ENCODE measurements at places on chromosomes 5 and 9.

- no peak for DNase-seq
These were observed 324.8 kb downstream of the TMEM38B start for GRCh38 chr9:106019039-106019680.

GRCh38 chr9:92769990-92770359 lies 5.3 kb upstream of the BICD2 start:
- no peak for DNase-seq

DNA sequence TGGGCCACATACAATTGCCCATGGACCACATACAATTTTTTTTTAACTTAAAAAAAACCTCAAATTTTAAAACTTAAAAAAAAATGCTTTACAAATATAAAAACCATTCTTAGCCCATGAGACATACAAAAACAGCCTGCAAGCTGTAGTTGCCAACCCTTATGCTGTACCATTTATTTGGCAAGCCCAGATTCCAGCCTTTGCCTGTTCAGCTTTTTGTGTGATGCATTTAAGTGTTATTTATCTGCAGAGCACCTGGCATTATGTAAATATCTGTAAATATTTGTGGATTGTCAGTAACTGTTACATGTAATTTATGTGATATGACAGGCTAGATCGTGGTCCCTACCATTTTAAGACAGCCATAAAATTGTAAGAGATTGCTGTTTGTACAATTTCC lies 32.6 kb downstream of the HEXB start:
- DNase-seq: no peak

GRCh38 chr9:34590381-34591247 lies 1.1 kb upstream of the CNTFR start:
- DNase-seq: no peak

DNA sequence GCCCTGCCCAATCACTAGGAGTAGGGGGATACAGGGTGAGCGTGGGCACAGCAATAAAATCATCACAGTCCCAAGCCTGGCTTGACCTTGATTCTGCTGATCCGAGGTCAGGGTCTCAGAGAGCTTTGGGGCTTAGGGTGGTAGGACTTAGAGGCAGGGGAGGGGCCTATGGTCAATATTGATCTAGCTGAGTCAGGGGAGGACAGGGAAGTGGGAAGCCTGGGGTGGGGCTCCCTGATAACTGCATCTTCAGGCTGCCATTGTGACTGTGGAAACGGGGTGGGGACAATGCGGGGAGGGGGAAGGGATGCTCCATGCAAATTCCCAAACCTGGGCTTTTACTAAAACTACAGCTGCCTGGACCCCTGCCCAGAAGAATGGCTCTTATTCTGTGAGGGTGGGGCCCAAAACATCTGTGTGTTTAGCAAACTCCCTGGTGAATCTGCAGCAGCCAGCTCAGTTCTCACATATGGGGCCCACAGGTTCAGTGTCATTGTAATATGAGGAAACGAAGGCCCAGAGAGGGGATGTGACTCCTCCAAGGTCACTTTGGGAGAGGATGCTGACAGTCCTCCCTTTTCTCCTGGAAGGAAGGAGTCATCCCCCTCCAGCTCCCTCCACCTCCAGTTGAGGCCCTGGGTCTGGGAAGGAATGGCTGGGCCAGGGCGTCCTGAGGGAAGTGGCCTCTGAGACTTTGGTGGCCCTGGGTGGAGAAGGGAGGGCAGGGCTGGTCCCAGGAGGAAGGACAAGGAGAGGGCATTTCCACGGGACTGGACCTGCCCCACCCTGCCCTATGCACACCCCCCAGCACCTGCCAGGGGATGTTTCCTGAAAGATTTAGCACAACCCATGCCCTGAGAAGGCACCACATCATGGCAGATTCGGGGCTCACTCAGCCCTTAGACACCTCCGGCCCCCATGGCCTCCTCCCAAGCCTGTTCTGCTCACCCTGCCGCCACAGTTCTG lies 26.4 kb downstream of the SLC6A7 start:
- DNase-seq: no peak

DNA sequence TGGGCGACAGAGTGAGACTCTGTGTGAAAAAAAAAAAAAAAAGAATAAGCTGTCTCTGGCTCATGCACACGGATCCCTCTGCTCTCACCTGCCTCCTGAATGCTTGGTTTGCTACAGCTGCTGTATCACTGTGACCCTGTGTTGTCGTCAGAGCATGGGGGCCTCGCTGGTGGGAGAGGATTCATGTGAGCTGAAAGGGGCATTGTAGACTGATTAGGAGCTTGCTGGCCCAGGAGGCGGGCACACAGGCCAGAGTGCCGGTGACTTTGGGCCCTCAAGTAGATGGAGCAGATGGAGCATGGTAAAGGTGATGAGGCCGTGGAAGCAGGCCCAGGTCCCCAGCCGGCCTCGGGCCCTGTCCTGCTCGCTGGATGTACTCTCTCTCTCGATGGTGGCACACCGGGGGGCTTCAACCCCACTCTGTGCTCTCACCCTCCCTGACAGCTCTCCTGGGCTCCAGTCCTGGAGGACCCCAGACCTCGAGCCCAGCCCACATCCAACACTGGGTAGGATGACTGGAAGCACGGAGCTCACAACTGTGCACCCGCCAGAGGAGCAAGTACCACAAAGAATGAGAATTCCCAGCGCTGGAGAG lies 7.1 kb downstream of the FLT4 start:
- DNase-seq: no peak

- DNase-seq: no peak
These were observed 147.6 kb upstream of the SPRY4 start for GRCh38 chr5:142472306-142472951.

DNA sequence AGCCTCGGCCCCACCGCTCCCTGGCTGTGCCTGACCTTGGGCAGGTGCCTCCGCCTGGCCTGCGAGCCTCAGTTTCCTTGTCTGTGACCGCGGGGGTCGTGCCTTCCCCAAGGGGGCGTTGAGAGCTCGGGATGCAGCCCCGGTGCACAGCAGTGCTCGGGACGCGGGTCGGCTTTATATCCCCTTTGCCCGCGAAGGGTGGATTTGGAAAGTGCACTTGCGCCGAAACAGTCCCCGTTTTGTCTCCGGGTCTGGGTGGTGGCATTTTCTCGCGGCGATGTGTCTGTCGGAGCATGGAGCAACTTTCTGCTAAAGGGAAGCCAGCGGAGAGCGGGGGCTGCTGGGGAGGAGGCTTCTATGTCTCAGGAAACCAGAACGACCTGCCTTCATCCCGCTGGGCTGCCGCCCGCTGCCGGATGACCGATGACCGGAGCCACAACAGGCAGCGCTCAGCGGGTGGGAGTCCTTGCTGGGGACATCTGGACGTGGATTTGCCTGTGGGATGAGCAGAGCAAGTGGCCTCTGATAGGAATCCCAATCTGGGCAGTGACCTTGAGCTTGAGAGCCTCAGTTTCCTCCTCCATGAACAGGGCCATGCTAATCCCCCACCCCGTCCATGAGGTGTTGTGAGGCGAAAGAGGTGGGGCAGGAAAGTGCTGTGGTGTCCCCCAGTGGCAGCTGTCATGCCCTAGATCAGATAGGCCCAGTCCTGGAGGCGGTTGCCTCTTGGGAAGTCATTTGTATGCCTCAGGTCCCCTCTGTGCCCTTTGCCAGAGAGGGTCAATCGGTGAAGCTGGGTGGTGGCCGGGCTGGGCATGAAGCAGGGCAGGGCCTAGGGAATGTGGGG lies 651 bp downstream of the HRH2 start:
- DNase-seq: no peak

DNA sequence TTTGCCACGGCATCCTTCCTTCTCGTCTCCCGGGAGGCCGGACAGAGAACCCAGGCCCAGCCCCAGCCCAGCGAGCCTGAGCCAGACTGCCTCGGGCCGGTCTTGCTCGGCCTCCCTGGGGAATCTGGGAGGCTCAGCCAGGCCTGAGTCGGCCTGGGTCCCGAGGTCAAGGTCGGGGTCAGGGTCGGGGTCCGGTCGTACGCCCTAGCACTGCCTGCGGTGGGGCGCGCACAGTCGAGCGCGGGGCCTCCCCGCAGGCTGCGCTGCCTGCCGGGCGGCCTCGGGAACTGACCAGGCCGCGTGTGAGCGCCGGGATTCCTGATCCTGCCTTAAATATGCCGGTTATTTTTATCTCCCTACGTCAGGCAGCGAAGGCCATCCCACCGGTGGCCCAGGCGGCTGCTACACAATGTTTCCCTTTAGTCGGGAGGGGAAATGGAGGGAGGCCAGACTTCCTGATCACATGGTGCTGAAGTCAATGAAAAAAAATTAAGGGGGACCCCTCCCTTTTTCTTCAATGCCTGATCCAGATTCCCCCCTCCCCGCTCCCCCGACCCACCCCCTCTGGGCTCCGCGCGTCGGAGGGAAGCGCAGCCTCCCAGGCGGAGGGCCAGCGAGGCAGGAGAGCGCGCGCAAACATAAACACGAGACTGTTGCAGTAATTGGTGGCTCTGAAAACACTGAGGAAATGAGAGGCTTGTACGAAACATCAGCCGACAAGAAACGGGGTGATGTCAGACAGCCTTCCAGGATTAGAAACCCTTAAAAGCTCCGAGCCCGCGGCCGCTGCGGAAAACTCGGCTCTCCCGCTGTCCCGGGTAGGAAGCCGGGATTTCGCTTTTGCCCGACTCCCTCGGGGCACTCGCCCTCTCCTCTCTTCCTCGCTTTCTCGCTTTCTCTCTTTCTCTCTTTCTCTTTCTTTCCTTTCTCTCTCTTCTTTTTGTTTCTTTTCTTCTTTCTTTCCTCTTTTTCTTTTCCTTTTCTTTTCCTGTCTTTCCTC lies 148.2 kb upstream of the KLF4 start:
- DNase-seq: no peak

DNA sequence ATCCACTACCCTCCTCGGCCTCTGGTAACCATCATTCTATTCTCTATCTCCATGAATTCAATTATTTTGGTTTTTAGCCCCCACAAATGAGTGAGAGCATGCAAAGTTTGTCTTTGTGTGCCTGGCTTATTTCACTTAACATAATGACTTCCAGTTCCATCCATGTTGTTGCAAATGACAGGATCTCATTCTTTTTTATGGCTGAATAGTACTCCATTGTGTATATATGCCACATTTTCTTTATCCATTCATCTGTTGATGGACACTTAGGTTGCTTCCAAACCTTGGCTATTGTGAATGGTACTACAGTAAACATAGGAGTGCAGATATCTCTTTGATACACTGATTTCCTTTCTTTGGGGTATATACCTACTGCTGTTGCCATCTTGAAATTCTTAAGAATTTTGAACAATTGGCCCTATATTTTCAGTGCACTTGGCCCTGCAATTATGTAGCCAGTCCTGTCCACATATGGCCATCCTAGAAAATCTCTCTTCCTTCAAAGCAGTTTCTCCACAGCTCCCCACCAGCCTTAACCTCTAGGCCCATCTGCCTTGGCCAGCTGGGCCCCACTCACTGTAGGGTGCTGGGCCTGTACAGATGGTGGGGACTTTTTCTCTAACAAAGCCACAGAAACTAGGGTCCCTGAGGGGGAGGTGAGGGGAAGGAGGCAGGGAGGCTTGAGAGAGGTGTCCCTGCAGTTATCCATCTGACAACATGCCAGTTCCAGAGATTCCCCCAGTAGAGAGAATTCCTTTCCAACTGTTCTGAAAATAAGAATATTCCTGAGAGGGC lies 81.9 kb upstream of the LHFPL2 start:
- no peak for DNase-seq

DNA sequence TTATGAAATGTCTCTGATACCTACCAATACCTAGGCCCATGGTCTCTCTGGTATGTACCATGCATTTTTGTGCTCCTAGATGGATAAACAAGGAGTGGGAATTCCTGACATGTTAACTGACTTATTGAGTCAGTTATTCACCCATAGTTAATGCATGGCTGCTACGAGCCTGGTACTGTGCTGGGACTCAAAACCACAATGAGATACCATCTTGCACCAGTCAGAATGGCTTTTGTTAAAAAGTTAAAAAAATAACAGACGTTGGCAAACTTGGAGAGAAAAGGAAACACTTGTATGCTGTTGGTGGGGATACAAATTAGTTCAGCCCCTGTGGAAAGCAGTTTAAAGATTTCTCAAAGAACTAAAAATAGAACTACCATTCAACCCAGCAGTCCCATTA lies 293.8 kb downstream of the OSTF1 start:
- no peak for DNase-seq

- DNase-seq: no peak
These were observed 392.0 kb downstream of the EFNA5 start for GRCh38 chr5:107278774-107279173.

DNA sequence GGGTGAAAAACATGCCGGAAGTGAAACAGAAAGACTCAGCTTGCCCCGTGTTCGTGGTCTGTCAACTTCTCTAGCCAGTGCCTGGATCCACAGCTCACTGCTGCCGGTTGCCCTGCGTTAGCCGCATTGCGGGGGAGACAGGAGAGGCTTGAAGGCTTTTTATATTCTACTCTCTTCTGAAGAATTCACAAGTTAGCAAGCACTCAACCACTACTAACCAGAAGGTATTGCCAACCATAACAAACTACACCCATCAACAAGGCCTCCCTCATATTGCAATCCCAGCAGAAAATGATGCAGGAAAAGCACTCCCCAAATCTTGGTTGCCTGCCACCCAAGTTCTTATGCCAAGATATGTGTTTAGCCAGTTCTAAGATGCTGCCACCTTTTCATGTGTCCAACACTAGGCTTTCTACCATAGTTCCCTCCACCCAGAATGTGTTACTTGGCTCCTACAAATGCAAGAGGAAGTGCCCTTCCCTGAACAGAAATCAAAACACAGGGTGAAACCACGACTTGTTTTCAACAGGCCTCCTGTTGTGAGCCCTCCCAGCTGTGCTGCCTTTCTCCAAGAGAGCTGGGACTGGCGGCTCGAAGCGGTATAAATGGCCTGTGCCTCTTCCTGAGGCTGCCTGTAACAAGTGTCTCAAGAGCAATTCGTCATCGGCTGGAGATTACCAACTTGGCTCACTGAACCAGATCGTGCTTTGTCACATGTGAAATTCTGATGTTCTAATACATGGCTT lies 129.0 kb downstream of the SNX18 start:
- DNase-seq: peak; percentile 95

DNA sequence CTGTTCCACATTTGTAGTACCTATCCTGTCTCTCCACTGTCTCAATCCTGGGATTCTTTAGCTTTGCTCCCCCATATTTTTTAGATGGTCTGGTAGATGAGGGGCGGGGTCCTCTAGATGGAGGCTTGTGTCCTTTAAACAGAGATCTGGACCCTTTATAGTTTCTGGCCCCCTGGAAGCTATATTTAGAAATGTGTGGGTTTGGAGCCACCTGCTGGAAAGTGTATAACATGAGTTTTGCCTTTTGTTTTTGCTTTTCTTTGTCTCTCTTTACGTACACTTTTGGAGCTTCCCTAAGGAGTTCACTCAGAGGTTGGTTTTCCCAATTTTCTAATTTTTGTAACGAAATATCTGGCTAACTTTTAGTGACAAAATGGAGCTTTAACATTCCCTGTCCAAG lies 110.7 kb downstream of the CFAP95 start:
- DNase-seq: no peak

- no peak for DNase-seq
These were observed 175.5 kb downstream of the NXNL2 start for GRCh38 chr9:88710449-88710848.

GRCh38 chr9:81636255-81636599 lies 53.1 kb downstream of the TLE1 start:
- no peak for DNase-seq

Measured in SIG-M5 (cell line).